Osteoblast (primary cell): ENCODE measurements at places on chromosomes 7 and 10. TPM values are rescaled to one million over a fixed set of nuclear protein-coding genes. Genes with fewer than 3 reads are reported as not detected.

The TMEM184A gene
- under 0.01 TPM in 2 replicates for total RNA-seq

The IKZF1 gene
- under 0.01 TPM in 1 of 2 replicates, not detected in the other for total RNA-seq

The AKR1C8 gene
- total RNA-seq = not detected in 2 replicates

DNA sequence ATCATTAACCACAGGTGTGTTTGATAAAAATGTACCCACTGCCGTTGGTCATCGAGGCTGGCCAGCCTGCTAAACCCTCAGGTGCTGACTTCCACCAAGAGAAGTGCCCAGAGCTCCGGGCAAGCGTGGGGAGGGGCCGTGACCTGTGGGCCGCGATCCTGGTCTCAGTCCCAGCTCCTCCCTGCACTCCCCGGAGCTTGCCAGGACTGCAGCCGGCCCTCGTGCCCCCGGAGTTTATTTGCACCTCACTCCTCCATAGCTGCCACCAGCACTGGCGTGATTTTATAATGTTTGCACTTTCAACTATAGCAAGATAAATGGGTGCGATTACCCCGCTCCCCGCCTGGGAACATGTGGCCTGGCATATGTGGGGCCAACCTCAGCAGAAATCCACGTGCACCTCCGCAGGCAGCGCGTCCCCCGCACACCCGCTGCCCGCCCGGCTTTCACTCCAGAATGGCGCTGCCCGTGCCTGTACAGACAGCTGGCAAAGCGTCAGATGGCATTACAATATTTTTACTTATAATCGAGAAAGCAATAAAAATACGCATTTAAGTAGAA lies 30.8 kb downstream of the UNCX start:
- no peak for DNase-seq
- peaks cover 24% of the 10 kb centered on the region for H3K27me3 ChIP-seq
- H3K36me3 ChIP-seq = no peaks in the 10 kb centered on the region
- H3K27ac ChIP-seq = no peak overlapping the region

DNA sequence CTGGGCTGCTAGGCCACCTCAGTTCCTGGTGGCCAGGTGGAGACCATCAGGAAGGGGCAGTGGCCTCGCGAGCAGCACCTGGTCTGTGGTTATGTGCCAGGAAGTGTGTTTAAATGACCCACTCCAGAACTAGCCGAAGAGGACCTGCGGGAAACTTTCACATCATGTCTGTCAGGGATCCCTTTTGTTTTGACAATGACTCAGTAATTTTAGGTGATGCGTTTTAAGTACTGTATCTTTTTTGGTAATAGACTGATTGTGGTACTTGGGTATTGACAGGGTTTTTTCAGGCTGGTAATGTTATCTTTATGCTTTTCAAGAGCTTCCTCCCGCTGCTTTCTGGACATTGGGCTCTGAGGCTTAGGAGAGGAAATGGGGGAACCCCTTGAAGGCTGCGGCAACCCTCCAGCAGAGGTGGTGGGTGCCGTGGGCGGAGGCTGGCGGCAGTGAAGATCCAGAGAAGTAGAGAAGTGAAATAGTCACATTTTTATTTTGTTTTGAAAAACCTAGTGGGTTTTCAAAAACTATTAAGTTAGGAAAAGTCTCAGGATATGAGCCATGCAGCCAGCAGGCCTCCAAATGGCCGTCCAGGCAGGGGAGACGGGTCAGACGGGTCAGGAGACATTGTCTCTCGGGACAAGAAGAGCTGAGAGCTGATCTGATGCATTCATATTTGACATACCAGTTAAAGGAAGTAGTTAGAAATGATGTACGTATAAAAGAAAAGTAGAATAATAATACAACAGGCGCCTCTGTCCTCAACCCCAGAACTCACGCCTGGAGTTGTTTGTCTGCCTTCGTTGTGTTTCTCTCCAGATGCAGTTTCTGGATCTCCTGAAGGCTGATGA lies 27.7 kb downstream of the PPP2R2D start:
- H3K4me1 ChIP-seq = peaks cover 40% of the 10 kb centered on the region
- H3K27ac ChIP-seq = peak overlapping the region; percentile 75
- H3K27me3 ChIP-seq = no peaks in the 10 kb centered on the region
- H3K36me3 ChIP-seq = no peaks in the 10 kb centered on the region
- peak; percentile 92 for DNase-seq

DNA sequence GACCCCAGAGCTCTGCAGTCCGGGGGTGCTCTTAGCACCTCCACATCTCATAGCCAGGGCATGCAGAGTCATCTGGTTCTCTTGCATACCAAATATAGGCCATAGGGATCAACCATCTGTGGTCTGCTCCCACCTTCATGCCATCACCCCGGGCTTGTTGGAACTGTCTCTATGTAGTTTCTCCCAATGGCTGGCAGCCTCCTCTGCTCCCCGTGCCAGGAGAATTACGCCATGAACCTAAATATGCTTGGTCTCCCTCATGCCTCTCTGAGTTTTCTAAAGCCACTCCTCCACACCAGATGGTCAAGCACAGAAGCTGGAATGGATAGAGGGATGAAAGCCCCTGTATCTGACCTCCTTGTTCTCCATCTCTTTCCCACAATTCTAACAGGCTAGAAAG lies 302.6 kb upstream of the MYO3A start:
- no peak overlapping the region for H3K4me3 ChIP-seq
- H3K27ac ChIP-seq = no peak overlapping the region
- H3K27me3 ChIP-seq = no peaks in the 10 kb centered on the region
- no peaks in the 10 kb centered on the region for H3K36me3 ChIP-seq
- DNase-seq = peak; percentile 11
